ENCODE measurements at places on chromosomes 6 and 20.

- no peak for DNase-seq
Observed at GRCh38 chr6:31143148-31143547, 4.3 kb upstream of the PSORS1C2 start.

- no peak for DNase-seq
Observed at GRCh38 chr6:154508573-154509375, 1.7 kb downstream of the CNKSR3 start.

DNA sequence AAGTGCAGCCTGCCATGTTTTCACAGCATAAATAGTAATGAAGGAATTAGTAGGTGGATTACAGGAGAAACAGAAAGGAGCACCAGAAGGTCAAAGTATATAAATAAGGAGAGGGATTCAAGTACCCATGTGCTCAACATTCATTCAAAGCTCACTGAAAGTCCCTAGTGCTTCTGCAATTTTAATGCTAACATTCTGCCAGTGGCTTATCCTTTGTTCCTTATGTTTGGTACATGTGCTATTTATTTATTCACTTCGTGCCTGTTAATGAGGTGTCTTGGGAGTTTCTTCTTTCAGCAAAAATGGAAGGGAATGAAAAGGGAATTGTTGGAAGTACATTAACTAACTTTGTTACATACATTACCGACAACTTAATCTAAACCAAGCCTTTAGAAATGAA, 105.7 kb downstream of the CRYBG1 start:
- DNase-seq = no peak

DNA sequence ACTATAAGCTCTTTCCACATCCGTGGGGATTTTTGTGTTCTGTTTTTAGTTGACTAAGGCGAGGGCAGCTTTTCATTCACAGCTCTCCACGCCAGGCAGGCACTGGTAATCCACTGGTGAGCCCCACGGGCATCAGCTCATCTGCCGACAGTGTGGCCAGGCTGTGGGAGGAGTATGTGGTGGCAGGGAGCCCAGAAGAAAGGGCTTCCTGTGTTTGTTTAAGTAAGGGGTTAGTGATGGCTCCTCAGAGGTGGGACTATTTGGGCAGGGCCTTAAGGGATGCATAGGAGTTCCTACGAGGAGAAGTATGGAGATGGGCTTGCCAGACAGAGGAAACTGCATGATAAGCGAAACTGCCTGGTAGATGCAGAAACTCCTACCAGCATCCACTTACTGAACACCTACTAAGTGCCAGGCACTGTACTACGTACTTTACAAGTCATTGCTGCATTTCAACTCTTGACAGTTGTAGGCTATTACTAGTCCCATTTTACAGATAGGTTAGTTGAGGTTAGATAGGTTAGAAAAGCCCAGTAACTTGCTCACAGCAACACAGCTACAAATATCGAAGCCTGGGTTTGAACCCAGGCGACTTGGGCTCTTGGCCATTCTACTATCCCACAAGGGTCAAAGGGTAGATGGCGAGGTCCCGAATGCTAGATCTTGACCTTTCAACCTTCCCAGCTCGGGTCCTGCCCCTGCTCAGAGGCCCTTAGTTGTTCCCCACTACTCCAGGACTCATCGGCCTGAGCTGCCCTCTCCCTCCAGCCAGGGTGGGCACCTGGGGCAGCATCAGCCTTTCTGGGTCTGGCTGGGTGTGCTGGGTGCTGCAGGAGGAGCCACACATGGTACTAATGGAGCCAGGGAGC, 55.1 kb downstream of the CEBPB start:
- no peak for DNase-seq

- DNase-seq = no peak
Observed at GRCh38 chr6:71589254-71589653, 297.1 kb upstream of the RIMS1 start.

GRCh38 chr6:143003676-143004075, 57.0 kb upstream of the AIG1 start:
- DNase-seq = no peak

DNA sequence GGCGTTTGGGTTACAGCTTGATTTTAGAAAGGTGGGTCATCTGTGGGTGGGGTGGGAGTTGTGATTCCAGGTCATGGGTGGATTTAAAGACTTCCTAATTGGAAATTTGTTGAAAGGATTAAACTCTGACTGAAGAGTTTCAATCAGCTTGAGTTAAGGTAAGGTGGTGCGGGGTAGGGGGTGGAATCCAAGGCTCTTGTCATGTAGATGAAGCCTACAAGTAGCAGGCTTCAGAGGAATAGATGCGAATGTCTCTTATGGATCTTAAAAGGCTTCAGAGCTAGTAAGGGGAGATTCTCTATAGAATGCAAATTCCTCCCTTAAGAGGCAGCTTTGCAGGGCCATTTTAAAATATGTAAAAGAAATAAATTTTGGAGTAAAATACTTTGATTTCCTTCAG, 645.3 kb downstream of the FRK start:
- DNase-seq = no peak

DNA sequence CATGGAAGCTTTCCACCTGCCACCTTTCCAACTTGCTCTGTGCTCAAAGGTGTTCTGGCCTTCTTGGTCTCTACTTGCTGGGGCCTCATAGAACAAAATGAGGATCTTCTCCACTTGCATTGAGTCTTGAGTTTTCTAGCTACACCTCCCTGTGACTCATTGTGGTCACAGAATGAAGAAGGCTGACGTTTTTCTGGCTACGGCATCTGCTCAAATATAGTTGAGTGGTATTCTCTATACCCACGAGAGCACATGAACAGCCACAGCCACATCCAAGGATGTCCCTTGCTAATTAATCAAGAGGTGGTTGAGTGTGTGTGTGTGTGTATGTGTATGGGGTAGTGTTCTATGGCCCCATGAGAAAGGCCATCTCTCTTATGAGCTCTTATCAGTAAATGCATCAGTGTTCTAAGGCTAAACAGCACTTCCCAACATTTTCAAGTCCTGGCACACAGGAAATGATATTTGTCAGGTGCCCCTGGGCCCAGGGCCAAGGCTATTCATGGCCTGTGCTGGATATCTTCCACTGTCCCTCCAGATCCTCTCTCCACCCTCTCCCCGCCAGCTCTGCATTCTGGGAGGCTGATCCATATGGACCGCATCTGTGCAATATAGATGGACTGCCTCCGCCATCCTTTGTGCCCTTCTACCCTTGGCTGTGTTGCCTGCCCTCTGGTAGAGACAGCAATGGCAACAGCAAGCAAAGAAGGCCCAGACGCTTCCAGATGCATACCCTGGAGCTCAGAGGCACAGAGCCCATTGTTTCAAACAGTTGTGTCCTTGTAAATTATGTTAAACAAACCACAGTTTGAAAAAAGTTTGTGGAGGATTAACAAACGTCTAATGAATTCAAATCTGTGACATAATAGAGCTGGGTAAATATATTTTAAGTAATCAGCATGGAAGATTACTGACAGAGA, 150.2 kb downstream of the LRFN2 start:
- no peak for DNase-seq

- no peak for DNase-seq
Observed at GRCh38 chr20:8624046-8624445, 444.8 kb upstream of the PLCB4 start.

- no peak for DNase-seq
Observed at GRCh38 chr6:147390909-147391536, 117.5 kb upstream of the SAMD5 start.

GRCh38 chr6:157148391-157149323, 174.7 kb downstream of the TMEM242 start:
- no peak for DNase-seq

- DNase-seq = no peak
Observed at GRCh38 chr6:22926790-22927354, 357.5 kb downstream of the HDGFL1 start.

- no peak for DNase-seq
Observed at GRCh38 chr20:6582449-6582848, 185.0 kb upstream of the BMP2 start.

DNA sequence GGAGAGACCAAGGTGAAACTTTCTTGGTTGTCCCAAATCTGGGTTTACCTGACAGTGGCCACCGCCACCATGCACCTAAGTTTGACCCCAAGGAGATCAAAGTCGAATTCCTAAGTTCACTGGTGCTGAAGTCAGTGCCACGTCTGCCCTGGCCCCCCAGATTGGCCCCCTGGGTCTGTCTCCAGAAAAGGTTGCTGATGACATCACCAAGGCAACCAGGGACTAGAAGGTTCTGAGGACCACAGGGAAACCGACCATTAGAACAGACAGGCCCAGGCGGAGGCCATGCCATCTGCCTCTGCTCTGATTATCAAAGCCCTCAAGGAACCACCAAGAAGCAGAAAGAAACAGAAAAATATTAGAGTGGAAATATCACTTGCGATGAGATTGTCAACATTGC, 91.2 kb downstream of the DLL1 start:
- DNase-seq = no peak

DNA sequence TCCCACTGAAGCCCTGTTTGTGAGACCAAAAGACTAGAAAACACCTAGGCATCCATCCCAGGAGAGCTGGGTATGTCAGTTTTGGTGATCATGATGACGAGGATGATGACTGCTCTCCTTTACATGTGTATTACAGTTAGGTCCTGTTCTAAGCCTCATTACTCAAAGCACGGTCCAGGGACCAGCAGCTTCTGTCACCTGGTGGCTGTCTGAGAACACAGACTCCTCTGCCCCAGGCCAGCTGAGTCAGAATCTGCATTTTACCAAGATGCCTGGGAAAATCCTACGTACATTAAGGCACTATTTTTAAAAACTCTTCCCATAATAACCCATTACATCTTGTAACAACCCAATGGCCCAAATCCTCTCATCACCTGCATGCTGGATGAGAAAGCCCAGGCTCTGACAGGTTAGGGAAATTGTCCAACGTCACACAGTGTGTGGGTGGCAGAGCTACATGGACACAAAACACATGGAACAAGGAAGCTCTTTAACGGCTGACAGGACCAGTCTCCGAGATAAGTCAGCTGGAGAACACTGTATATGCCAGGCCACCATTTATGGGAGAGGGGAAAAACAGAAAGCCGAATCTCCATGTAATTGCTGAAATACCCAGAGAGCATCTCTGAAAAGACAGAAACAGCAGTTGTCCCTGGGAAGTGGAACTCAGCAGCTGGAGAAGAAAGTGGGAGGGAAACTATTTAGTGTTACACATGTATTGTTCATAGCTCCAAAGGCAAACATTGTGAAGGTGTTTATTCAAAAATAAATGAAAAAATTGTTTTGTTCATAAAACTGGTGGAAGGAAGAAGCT, 65.4 kb downstream of the BMP7 start:
- no peak for DNase-seq

GRCh38 chr6:157974967-157975366, 6.7 kb upstream of the SYNJ2 start:
- DNase-seq = no peak

DNA sequence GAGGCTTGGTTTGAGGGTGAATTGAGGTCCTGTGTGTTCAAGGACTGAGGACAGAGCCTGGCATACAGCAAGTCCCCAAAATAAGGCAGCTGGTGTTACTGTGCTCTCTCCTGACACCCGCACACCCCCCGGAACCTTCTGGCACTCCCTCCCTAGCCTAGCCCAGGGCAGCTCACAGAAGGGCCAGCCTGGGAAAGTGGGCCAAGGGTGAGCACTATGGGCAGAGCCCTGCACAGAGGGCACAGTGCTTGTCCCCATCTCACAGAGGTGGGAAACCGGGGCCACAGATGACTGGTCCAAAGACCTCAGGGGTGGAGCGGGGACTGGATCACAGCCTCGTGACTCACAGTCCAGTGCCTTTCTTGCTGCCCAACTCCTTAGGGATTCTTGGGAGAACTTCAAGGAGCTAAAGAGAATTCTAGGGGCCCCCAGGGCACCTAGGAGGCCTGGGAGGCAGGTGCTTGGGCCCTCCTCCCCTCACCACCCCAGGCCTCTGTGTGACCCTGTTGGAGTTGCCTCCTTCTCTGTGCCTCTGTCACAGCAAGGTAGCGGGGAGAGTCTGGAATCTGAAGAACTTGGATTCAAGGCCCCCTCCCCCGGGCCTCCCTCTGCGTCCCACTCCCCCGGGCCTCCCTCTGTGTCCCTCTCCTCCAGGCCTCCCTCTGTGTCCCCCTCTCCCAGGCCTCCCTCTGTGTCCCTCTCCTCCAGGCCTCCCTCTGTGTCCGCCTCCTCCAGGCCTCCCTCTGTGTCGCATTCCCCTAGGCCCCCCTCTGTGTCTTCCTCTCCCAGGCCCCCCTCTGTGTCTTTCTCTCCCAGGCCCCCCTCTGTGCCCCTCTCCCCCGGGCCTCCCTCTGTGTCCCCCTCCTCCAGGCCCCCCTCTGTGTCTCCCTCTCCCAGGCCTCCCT, 13.5 kb downstream of the DLGAP4 start:
- no peak for DNase-seq

- DNase-seq = no peak
Observed at GRCh38 chr20:31858760-31859083, 11.6 kb downstream of the DUSP15 start.

DNA sequence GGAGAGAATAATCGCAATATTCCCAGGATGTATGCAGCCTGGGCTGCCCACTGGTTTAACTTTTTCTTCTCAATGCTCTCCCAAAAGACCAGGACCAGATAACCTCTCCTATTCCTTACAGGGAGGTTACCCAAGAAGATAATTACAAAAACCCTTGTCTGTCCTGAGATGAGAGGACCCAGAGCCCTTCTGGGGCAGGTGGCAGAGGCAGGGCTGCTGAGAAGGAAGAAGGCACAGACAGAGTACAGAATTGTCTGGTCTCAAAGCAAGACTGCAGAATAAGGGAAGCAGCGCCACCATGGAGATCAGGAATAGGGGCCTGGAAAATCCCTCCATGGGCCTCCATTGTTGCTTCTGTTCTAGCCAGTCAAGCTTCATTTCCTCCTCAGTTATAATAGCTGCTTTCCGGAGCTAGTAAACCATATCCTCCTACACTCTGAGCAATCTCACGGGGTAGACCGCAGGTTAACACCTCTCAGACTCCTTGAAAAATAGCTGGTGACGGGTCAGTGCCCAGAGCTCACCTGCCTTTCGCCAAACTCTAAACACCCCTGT, 463 bp upstream of the HLA-DMB start:
- peak; percentile 27 for DNase-seq

- DNase-seq = peak; percentile 18
Observed at GRCh38 chr6:27838945-27839625, 73.1 kb downstream of the OR2B2 start.

- no peak for DNase-seq
Observed at GRCh38 chr6:169866668-169867521, 115.5 kb downstream of the ERMARD start.

GRCh38 chr20:51434580-51435247, 107.8 kb downstream of the NFATC2 start:
- DNase-seq = no peak

DNA sequence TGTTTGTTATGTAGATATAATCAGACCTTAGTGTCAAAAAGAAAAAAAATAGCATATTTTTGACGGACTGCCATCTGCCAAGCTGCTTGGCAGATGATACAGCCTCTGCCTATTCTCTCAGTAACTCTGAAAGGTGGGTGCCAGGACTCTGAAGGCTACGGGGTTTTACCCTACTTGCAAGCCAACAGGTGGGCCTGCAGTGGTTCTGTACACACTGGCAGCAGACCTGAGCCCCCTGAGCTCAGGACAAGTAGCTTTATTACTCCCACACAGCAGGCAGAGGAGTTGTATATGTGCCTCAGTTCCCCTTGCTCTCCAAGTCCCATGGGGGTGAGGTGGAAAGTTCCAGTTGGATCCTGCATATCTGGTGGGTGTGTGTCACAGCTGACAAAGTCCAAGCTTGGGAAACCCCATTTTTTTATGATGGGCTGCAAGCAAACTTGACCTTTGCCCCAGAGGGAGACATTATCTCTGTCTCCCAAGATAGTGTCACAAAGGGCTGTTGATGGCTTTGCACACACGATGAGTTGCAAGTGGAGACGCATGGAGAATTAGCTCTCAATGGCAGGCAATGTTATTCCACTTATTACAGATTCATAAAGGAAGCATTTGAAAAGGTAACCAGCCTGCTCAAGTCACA, 20.5 kb upstream of the AFDN start:
- no peak for DNase-seq
